Osteoblast (primary cell): ENCODE measurements at places on chromosomes 3 and 15.

DNA sequence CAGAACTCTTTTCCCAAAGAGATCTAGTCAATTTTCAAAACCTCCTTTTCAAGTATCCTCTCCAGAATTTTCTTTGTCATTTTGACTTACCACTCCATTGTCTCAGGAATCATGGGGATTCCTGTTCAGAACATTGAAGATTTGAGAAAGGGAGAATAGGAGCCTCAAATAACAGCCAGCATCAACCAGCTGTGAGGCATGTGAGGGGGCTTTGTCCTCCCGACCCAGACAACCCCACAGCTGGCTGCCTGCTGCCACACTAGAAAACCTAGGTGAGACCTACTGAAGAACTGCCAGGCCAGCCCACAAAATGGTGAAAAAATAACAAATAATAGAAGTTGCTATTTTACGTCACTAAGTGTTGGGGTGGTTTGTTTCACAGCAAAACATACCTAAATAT lies 5.9 kb upstream of the ARHGEF26 start:
- no peak for DNase-seq

DNA sequence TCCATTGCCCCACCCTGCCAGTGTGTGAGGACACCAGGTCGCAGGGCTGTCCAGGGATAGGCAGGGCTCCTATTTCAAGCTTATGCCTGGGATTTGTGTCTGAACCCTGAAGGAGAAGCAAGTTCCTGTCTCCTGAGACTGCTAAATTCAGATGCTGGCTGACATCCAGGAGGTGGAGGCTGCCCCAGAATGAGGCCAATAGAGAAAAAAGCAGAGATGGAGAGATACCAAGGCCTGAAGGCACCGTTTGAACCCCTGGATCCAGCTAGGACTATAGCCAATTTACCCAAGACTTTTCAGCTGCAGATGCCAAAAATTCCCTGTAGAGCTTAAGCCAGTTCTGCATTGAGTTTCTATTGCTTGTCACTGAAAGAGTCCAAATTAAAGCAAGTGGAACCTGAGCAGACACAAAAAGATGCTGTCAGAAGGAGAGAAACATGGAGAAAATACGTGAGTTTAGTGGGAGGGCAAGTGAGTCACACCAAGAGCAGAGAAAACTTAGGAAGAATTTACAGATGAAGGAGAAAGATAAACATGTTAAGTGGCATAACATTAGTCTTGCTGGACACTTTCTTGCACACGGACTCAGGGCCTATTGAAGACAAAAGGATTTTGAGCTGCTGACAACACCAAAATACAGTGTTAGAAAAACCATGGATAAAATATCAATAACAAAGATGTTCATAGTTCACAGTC lies 148.6 kb downstream of the CNTN3 start:
- no peak for DNase-seq

- no peak for DNase-seq
Observed at GRCh38 chr15:61169275-61169903, 59.7 kb downstream of the RORA start.

- peak; percentile 67 for DNase-seq
Observed at GRCh38 chr15:75178171-75178937, 23.3 kb upstream of the C15orf39 start.

GRCh38 chr15:74311734-74312444 lies 55.6 kb downstream of the CYP11A1 start:
- DNase-seq = no peak

GRCh38 chr3:60912876-60913275 lies 338.4 kb downstream of the FHIT start:
- DNase-seq = no peak

GRCh38 chr3:107562969-107563529 lies 40.3 kb downstream of the BBX start:
- DNase-seq = no peak

GRCh38 chr15:84643838-84644237 lies 10.2 kb downstream of the WDR73 start:
- no peak for DNase-seq

- peak; percentile 56 for DNase-seq
Observed at GRCh38 chr3:73552700-73553099, 72.0 kb downstream of the PDZRN3 start.

DNA sequence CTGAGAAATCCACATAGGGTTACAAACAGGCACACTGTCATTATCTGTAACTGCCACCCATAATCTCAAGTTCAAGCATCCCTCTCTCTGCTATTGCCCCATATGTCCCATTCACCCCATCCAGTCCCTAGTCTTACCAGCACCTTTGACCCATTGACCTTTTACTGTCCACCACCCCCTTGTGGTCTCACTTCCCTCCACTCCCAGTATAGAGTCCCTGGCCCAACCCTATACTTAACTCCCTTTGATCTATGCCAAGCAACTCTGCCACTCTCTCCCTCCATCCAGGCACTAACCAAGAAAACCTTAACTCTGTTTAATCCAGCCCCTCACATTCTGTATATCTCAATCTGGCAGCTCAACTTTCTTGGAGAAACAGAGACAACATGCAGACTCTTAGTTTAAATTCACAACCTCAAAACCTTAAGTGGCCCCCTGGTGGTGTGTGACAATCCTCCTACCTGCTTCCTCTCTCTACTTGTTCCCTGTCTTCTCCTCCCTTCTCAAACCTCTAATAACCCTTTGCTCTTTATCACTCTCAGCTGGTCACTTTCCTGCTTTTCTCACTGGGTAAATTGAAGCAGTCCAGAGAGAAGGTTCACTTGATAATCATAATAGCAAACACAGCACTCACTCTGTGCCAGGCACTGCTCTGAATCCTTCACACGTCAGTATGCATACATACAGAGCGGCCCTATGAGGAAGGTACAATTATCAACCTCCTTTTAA lies 162.7 kb downstream of the STT3B start:
- no peak for DNase-seq

DNA sequence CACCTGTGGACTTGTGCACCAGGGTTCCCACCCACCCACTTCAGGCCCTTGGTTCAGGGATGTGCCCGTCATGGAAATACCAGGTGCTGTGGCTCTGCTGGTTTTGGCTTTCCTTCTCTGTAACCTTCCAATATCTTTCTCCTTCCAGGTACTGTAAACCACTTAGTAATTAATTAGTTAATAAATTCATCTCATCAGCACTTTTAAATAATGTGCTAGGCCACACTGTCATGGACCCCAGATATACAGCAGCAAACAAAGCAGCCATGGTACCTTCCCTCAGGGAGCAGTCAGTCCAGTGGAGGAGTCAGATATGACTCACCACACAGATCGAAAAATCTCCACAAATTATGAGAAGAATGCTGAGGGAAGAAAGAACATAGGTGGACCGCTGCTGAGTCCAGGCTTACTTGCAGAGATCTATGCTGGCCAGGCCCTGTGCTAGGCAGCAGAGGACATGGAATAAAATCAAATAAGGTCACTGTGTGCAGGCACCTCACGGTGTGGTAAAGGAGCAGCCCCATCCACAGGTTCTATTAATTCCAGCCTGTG lies 6.8 kb upstream of the GATA2 start:
- DNase-seq = no peak

GRCh38 chr3:184603151-184604030 lies 41.8 kb downstream of the EPHB3 start:
- peak; percentile 96 for DNase-seq

GRCh38 chr3:160154033-160154432 lies 71.2 kb upstream of the C3orf80 start:
- no peak for DNase-seq

GRCh38 chr15:60419753-60420152 lies 22.0 kb upstream of the ANXA2 start:
- DNase-seq = no peak

DNA sequence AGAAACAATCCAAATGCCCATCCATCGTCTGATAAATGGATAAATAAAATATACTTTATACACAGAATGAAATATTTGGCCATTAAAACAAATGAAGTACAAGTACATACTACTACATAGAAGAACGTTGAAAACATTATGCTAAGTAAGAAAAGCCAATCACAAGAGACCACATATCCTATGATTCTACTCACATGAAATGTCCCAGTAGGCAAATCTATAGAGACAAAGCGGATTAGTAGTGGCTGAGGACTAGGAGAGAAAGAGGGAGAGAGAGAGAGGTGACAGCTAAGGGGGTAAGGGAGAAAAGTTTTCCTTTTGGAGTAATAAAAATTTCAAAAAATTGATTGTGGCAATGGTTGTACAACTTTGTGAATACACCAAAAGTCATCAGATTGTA lies 147.0 kb downstream of the GREM1 start:
- DNase-seq = no peak

GRCh38 chr15:64361259-64361658 lies 5.3 kb upstream of the CSNK1G1 start:
- no peak for DNase-seq

DNA sequence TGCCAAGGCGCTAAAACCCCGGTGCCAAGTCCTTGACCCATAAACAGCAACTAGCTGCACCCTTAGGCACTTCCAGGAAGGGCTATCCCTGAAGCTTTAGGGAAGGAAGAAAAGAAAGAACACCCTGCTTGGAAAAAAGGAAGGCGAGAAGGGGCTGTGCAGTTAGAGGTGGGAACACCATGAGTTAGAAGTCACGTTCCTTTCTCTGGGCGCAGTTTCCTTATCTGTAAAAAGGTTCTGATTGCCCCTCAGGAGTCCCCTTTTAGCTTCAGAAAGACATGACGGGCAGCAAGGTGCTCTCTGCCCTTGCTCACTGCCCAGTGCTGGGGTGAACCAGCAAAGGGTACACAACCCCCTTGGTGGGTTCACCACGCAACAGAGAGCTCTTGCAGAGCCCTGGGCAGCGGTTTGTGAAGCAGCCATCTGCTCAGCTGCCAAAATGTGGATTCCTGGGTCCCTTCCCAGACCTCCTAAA lies 798 bp downstream of the GCHFR start:
- DNase-seq = peak; percentile 77

DNA sequence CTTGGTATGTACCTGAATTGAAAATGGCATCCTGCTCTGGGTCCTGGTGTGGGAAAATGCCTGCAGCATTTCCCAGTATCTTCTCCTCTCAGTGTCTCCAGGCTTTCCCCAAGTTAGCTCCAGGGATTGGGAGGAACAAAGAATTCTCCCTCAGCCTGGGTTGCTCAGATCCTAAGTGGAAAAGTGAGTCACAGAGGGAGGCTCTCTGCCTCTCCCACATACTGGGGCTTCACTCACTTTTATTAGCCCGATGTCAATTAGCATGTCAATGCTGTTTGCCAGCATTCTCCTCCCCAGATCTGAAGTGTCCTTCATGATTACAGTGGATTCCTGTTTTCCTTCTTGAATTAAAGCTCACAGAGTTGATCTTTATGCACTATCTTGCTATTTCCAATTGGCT lies 655.0 kb downstream of the EPHA3 start:
- DNase-seq = peak; percentile 54

- peak; percentile 95 for DNase-seq
Observed at GRCh38 chr3:64685800-64686445, 1.9 kb downstream of the ADAMTS9 start.

GRCh38 chr3:127209155-127209839 lies 16.4 kb downstream of the PRR23E start:
- DNase-seq = no peak

GRCh38 chr3:59968513-59969045 lies 918.8 kb upstream of the CFAP20DC start:
- no peak for DNase-seq

- DNase-seq = no peak
Observed at GRCh38 chr15:69525543-69525942, 72.9 kb downstream of the RPLP1 start.

- peak; percentile 32 for DNase-seq
Observed at GRCh38 chr3:14768881-14769280, 49.9 kb upstream of the FGD5 start.

DNA sequence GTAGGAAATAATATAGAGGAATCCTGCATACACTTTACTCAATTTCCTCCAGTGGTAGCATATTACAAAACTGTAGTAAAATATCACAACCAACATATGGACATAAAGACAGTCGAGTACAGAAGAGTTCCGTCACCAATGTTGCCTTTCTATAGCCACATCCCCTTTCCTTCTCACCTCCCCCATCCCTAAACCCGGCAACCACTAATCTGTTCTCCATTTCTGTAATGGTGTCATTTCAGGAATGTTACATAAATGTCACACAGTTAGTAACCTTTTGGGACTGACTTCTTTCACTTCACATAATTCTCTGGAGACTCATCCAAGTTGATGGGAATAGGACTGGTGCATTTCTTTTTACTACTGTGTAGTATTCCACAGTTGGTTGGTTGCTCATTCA lies 41.4 kb upstream of the ATG7 start:
- no peak for DNase-seq

DNA sequence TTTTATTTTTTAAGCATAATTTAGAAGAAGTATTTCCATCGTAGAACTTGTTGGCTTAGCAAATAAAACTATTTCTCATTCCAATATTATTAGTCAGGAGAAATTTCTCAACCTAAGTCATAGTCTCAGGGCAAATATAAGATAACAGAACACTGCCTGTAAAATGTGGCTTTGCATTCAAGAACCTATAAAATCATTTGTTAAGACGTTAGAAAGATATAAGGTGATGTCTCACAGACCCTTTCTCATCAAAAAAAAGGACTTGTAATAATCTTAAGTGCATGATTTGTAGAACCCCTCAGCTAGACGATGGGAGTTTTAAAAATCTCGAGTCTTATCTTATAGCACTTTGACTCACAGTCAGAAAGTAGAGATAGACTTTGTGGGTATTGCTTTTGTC lies 314.7 kb upstream of the CFAP20DC start:
- DNase-seq = peak; percentile 69

DNA sequence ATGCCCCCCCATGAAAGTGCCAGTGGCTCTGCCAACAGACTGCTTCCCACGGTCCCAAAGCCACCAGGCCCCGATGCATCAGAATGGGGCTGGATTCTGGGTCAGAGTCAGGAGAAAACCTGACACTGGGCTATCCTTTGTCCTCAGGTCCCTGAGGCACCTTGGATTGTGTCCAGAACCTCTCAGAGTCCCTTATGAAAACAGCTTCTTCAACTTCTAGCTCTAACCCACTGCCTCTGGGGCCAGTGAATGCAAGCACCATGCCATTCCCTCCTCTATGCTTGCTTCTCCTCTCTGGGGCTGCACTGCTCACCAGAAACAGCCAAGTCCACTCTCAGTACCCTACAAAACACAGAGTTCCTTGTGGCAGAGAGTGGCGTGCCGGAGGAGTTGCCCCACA lies 9.9 kb downstream of the CRABP1 start:
- no peak for DNase-seq

DNA sequence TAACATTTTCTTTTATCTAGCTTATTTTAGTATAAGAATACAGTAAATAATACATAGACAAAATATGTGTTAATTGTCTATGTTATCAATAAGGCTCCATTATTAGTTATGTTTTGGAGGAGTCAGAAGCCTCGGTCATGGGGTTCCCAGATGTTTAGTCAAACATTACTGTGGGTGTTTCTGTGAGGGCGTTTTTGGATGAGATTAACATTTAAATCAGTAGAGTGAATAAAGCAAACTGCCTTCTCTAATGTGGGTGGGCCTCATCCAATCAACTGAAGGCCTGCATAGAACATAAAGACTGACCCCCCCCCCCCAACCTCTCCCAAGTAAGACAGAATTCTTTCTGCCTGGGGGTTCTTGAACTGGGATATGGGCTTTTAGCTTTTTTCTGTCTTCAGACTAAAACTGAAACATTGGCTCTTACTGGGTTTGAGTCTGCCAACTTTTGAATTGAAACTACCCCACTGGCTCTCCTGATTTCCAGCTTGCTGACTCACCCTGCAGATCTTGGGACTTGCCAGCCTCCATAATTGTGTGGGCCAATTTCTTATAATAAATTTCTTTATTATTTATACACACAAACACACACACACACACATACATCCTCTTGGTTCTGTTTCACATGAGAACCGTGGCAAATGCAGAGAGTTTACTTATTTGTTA lies 192.0 kb downstream of the TPRG1 start:
- DNase-seq = peak; percentile 46

GRCh38 chr3:163508206-163508605 lies 1570.1 kb downstream of the SI start:
- DNase-seq = no peak
